ENCODE measurements at places on chromosomes 7 and 10. TPM values are rescaled to one million over a fixed set of nuclear protein-coding genes. Genes with fewer than 3 reads are reported as not detected.

DNA sequence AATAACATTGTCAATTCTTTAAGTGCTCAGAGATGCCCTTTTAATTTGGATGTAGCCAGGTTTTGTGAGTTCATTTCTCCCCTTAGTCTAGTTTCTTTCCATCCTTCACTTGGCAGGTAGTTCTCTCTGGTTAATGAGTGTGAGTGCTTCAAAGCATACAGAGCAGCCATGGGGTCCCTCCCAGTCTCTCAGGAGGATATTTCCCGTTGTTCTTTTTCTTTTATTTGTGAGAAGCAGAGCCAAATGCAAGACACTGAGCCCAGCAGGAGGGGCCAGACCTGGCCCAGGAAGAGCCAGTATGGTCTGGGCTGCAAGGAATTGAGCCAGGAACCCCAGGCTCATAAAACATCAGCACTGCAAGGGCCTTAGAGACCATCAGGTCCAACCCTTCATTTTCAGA, 52.4 kb downstream of the PLCE1 start:
- no peaks in the 10 kb centered on the region for H3K4me1 ChIP-seq
- no peaks in the 10 kb centered on the region for H3K27me3 ChIP-seq
- no peak overlapping the region for H3K4me3 ChIP-seq

The FXYD4 gene
- not detected for total RNA-seq

The ZNF22 gene
- 13.1 TPM for total RNA-seq

DNA sequence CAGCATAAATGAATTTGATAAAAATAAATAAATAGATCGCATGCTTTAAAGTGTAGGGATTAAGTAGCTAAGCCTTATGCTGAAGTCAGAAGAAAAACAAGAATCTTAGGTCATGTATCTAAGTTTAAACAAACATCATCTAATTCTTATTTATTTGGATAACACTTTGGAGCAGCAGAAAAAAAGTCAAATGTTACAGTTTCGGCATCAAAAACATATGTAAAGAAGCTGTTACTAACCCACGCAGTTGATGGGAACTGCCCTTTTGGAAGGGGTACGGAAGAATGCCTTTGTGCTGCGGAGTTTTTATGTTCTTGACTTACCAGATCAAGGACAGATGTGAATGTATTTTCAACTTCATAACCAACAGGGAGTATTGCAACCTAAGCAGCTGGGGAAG, 37.3 kb upstream of the HABP2 start:
- no peak for DNase-seq
- H3K27me3 ChIP-seq, result no peaks in the 10 kb centered on the region
- H3K27ac ChIP-seq, result no peak overlapping the region
- H3K36me3 ChIP-seq, result no peaks in the 10 kb centered on the region

The LBX1 gene
- total RNA-seq, result not detected

DNA sequence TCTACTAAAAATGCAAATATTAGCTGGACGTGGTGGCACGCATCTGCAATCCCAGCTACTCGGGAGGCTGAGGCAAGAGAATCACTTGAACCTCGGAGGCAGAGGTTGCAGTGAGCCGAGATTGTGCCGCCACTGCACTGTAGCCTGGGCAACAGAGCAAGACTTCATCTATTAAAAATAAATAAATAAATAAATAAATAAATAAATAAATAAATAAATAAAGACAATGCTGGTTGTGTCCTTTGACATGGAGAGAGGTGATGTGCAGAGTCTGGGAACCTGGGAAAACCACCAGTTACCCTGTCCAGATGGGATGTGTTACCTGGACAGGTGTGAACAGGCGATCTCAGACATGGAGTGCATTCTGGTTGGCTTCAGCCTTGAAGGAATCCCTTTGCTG, 102.5 kb downstream of the COBL start:
- DNase-seq, result no peak
- H3K27ac ChIP-seq, result no peak overlapping the region
- no peaks in the 10 kb centered on the region for H3K4me1 ChIP-seq
- H3K36me3 ChIP-seq, result no peaks in the 10 kb centered on the region
- no peaks in the 10 kb centered on the region for H3K27me3 ChIP-seq
- no peak overlapping the region for H3K4me3 ChIP-seq

The OR9A2 gene
- not detected for total RNA-seq

DNA sequence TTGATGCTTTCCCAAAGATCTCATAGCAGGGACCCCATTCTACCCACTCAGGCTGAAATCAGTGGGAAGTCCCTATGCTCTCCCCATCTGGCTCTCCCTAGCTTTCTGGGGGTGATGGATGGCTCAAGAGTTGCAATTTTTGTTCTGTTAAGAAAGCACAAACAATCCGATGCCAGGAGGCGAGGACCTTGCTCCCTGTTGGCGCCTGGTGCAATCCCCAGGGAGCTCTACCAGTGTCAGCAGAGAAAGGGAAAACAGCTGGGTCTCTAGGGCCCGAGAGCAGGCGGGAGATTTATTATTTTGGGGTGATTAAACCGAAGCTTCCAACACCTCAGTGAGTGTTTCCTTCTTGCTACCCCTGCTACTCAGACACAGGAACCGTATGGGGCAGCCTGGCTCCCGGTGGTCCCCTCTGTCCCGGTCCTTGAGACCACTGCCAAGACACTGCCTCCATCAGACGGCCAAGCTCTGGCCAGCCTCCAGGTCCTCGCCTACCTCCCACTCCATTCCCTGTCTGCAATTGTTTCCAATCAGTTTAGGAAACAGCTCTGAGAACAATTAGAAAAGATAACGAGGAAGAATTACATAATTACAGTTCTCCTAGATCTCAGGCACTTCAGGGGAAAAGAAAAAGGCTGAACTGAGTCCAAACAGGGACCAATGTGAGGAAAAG, 147.9 kb downstream of the PLXNA4 start:
- H3K4me3 ChIP-seq, result no peak overlapping the region
- H3K27me3 ChIP-seq, result no peaks in the 10 kb centered on the region
- no peak overlapping the region for H3K27ac ChIP-seq
- peaks cover 54% of the 10 kb centered on the region for H3K4me1 ChIP-seq
- no peak for DNase-seq

- no peak for DNase-seq
- H3K27me3 ChIP-seq, result no peaks in the 10 kb centered on the region
- H3K4me1 ChIP-seq, result no peaks in the 10 kb centered on the region
- no peak overlapping the region for H3K4me3 ChIP-seq
- H3K27ac ChIP-seq, result no peak overlapping the region
These were observed 19.3 kb upstream of the ADAMTS14 start for GRCh38 chr10:70652761-70653657.

GRCh38 chr7:154836021-154836448, 166.9 kb downstream of the PAXIP1 start:
- H3K27me3 ChIP-seq, result no peaks in the 10 kb centered on the region
- H3K4me3 ChIP-seq, result no peak overlapping the region
- no peaks in the 10 kb centered on the region for H3K36me3 ChIP-seq
- no peaks in the 10 kb centered on the region for H3K4me1 ChIP-seq
- H3K27ac ChIP-seq, result no peak overlapping the region
- DNase-seq, result no peak

DNA sequence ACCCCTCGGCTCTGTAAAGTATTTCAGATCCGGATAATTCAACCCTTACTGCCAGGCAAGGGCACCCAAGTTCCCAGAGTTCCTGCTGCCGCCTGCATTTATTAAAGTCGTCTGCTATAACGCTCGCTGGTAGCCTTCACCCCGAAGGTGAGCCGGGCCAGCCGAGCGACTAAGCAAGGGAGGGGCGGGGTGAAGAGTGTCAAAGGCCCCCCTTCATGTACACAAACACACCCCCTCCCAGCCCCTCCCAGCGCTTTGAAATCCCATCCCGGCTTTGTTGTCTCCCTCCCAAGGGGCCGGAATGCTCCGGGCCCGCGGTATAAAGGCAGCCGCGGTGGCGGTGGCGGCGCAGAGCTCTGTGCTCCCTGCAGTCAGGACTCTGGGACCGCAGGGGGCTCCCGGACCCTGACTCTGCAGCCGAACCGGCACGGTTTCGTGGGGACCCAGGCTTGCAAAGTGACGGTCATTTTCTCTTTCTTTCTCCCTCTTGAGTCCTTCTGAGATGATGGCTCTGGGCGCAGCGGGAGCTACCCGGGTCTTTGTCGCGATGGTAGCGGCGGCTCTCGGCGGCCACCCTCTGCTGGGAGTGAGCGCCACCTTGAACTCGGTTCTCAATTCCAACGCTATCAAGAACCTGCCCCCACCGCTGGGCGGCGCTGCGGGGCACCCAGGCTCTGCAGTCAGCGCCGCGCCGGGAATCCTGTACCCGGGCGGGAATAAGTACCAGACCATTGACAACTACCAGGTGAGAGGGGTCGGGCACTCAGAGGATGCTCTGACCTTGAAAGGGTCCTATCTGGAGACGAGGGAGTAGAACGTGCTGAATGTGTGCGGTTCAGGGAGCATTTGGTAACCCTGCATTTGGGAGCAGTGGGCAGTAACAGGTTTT, at the start of gene DKK1:
TSS of gene DKK1 (plus strand) at position 349 of the 889 bp plus-strand sequence. CDS start at position 503, 154 bp downstream.
- H3K27me3 ChIP-seq, result no peaks in the 10 kb centered on the region
- H3K36me3 ChIP-seq, result no peaks in the 10 kb centered on the region
- H3K4me3 ChIP-seq, result no peak within 1 kb of the TSS
- DNase-seq, result no peak
- H3K4me1 ChIP-seq, result no peaks in the 10 kb centered on the region
- H3K27ac ChIP-seq, result no peak within 1 kb of the TSS

GRCh38 chr7:80876894-80877414, 41.9 kb downstream of the SEMA3C start:
- no peak for DNase-seq
- H3K27ac ChIP-seq, result no peak overlapping the region
- no peaks in the 10 kb centered on the region for H3K27me3 ChIP-seq
- H3K36me3 ChIP-seq, result no peaks in the 10 kb centered on the region
- no peaks in the 10 kb centered on the region for H3K4me1 ChIP-seq
- no peak overlapping the region for H3K4me3 ChIP-seq

DNA sequence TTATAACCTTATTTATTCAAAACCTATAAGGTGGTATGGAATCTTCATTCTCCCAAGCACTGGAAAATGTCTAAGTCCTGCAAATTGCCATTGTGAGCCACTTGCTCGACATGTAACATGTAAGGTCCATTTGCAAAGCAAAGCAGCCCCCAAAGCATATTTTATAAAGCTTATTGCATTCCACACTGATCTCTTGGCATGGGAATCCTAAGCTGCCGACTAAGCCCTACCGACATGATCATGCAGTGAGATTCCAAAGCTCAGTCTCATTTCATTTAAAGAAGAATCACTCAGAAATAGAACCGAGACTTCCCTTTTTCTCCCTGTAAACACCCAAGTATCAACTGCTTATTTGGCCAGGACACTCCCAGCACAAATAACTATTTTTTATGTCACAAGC, 333.4 kb upstream of the MYO3A start:
- no peak for DNase-seq
- no peaks in the 10 kb centered on the region for H3K27me3 ChIP-seq
- H3K27ac ChIP-seq, result no peak overlapping the region

DNA sequence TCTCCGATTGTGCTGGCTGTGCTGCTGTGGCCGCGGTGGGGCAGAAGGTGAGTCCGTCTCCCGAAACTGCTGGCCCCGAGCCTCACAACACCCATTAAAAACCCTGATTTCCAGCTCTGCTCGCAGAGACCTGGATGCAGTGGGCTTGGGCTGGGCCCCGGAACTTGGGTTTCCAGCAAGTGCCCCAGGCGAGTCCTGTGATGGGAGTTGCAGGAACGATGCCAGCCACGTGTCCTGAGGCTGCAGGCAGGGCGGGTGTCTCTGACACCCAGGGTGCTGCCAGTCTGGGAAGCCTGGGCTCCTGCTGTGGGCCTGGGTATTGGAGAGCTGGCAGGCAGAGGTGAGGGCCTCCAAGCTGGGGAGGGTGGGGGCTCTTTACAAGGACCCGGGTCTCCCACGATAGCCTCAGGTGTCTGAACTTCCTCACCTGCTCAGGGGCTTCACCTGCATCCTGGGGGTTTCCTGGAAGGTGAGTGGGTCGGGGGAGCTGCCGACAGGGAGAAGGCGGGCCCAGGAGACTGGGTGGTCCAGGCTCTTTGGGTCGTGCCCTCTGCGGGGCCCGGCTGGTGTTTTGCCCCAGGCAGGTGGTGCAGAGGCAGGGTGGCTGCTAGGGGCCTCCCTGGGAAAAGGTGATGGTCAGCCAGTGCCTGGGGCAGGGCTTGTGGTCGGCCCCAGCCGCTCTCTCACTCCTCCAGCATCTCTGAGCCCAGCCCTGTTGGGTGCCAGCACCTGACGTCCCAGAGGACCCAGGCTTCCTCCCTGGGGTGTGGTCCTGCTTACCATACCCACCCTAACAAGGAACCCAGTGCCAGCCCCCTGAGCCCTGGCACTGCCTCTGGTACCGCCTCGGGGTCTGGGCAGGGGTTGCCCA, 180.3 kb downstream of the DNAJB6 start:
- no peaks in the 10 kb centered on the region for H3K4me1 ChIP-seq
- no peak overlapping the region for H3K27ac ChIP-seq
- H3K36me3 ChIP-seq, result no peaks in the 10 kb centered on the region
- H3K4me3 ChIP-seq, result no peak overlapping the region
- H3K27me3 ChIP-seq, result no peaks in the 10 kb centered on the region

The ANKRD2 gene
- total RNA-seq, result not detected

Data from naive thymus-derived CD4-positive, alpha-beta T cell (primary cell).